ENCODE measurements at places on chromosomes 4 and X.

- no peak for DNase-seq
Observed at GRCh38 chr4:183611210-183611830, 47.7 kb downstream of the RWDD4 start.

GRCh38 chr4:57200799-57201327 is 90.7 kb upstream of the IGFBP7 start:
- no peak for DNase-seq

DNA sequence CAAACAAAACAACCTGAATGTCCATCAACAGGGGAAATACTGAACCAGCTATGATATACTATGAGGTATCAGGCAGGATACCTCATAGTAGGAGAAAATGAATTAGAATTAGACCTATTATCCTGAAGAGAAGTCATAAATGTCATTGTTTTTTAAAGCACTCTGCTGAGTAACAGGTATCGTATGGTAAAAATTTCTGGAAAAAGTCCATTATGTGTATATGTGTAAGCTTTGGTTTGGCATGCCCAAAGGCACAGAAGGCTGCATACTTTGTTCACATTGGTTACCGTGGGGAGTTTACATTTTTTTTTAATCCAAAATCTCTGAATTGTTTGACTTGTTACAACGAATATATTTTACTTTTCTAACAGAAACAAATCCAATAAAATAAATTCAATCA is 70.5 kb downstream of the RPS3A start:
- DNase-seq = no peak

- peak; percentile 1 for DNase-seq
Observed at GRCh38 chr4:99088023-99088449, 552 bp downstream of the ADH5 start.

DNA sequence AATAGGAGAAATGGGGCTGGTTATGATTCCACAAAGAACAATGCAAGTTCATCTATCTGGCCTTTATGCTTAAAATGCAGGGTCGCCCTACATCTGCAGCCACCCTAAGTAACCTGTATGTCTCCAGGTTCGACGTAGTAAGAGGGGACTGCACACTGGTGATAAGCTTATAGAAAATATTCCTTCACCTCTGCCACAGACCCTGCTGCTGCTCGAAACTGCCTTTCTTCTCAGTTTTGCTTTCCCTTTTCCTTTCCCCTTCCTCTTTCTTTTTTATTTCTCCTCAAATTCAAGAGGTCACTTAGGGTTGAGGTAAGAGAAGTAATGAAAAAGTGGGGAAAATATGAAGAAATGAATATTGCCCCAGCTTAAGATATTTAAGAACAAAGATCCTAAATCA is 123.5 kb downstream of the DCHS2 start:
- no peak for DNase-seq

DNA sequence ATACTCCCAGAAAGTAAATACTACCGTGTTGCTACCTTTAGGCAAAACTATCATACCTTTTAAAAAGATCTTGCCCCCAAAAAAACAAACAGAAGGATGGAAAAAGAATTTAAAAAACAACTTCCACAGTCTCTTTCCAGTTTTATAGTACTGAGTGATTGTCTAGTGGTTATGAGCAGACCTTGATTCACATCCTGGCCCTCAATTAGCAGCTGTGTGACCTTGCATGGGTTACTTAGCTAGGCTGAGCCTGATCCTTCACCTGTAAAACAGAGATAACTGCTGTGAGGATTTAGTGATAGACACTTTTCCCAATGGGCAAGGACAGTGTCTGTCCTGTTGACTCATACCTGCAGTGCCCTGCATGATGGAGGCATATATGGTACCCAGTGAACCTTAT is 49.0 kb downstream of the SMAD1 start:
- DNase-seq = no peak

GRCh38 chr4:146063143-146063542 is 112.4 kb upstream of the LSM6 start:
- no peak for DNase-seq

GRCh38 chrX:119784747-119785446 is 6.5 kb downstream of the RPL39 start:
- DNase-seq = peak; percentile 13
